ENCODE measurements at places on chromosomes 3 and 15.
A peak's percentile ranks its signal among the peaks of the same experiment; 100 is the strongest.

DNA sequence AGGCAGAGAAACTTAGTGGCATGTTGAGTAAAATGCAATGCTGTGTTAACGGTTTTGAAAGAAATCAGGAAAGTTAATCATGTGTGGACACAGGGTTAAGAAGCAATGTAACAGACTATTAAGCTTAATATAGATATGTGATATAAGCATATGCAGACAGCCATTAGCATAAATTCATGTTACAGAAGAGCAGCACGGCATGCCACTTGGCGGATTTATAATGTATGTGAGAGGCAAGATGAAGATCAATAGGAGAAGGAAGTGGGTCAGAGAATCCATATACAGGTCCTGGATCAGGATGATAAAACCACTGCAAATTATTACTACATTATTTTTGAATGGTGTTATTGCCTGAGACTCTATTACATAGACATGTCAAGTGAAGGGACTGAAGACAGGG lies 694.3 kb downstream of the MCTP2 start:
- DNase-seq, result no peak

DNA sequence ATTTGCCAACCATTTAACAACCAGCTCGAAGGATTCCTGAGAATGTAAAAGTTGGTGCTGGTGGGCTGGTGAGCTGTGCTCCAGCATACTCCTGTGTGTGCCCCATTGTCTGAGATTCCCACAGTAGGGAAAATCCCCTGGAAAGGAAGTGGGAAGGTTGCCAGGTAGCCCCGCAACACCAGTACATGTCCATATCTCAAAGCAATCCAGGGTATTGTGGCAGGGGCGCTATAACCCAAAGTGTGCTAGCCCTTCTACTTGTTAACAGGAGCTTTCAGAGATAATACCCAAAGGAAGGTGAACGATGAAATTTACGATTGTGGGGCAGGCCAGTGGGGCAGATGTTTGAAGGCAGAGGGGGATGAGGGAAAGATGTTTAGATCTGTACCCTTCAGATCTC lies 42.7 kb upstream of the SYNM start:
- DNase-seq, result no peak

DNA sequence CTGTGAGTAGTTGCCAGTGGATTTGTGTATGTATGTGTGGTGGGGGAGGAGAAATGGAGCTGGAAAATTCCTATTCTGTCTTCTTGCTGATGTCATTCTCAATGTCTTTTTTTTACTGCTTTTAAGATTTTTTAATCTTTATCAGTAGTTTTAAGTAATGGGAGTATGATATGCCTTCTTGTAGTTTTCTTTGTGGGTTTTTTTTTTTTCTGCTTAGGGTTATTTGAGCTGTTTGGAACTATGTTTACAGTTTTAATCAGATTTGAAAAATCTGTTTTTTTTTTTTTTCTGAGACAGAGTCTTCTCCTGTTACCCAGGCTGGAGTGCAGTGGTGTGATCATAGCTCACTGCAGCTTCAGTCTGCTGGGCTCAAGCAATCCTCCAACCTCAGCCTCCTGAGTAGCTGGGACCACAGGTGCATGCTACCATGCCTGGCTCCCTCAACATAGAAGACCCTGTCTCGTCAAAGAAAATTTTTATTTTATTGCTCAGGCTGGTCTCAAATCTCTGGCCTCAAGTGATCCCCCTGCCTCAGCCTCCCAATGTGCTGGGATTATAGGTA lies 37.1 kb downstream of the RPL39L start:
- DNase-seq, result no peak

GRCh38 chr3:102006812-102007485 lies 157.6 kb downstream of the NFKBIZ start:
- DNase-seq, result peak; percentile 89

DNA sequence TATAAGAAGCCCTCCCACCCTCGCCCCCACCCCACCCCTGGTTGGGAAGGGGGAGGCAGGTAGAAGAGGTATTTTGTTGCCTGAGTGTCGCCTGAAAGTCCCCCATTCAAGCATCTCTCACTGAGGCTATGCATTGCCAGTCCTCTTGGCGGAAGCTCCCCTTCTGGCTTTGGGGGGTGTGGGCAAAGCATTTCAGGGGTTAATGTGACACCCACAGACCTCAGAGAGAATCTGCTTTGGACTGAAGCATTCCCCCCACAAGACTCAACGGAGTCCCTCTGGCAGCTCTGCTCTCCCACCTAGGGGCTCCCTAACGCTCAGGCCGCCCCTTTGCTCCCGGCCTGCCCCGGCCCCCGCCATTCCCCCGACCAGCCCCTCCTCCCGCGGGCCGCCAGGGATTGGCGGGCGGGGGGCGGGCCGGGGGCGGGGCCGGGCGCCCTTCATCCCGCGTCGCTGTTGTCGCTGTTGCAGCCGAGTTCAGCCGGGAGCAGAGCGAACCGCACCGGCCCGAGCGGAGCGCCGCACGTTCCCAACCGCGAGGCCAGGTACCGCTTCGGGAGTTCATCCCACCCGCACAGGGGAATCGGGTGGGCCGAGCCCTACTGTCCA lies at the start of gene SLC38A3:
Gene SLC38A3 (plus strand): TSS at position 468 of the 609 bp plus-strand sequence. CDS start 8,929 bp downstream, outside the sequence.
- no peak for DNase-seq

DNA sequence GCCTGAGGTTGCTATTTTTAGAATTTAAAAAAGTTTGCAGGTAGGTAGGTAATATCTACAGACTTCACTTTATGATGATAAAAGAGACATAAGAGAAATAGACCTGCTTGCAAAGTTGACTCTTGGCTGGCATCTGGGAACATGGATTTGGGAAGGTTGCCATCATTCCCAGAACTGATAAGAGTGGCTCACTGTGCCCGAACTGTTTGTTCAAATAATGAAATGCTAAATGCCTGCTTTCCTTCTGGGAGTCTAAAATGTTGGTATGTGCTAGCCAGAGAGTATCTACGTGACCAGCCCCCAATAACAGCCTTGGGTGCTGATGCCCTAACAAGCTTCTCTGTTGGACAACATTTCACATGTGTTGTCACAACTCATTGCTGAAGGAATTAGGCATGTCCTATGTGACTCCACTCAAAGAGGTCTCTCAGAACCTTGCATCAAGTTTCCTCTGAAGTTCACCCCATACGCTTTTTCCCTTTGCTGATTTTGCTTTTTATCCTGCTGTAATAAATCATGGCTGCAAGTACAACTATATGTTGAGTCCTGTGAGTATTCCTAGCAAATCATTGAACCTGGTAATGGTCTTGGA lies 95.5 kb downstream of the FHIT start:
- DNase-seq, result no peak

DNA sequence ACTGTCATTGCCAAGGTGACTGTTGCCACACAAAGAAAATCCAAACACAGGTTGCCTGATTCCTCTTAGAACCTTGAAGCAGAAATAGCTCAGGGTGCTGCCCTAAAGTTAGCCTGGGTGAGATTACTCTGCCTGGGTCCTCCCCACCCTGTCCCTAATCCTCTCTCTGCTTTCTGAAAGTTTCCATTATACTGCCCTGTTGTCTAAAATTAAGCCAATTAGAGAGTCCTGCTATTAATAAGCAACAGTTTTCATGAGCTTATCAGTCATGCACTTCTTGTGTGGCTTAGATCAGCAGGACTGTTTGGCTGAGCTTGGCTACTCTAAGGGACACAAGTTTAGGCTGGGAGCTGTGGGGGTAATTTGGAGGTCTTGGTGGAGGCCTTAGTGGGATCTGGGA lies 334.7 kb upstream of the LRRFIP2 start:
- no peak for DNase-seq

DNA sequence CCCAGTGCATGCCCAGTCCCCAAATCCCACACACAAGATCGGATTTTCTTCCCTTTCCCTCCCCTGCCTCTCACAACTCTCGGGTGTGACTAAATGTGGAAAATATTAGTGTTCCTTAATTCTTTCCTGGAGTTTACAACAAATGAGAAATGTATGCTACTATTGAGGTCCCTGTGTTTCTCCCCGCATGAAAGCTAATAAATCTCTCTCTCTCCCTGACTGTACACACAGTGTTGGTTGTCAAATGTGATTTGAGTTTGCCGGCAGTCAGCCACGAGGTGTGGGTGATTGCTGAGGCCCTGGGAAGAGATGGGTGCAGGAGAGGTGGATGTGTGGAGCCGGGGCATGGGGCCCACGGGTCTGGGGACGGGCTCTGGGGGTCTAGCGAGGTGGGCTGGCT lies 161.4 kb upstream of the IQSEC1 start:
- no peak for DNase-seq

GRCh38 chr15:100689131-100689899 lies 86.9 kb downstream of the ASB7 start:
- DNase-seq, result no peak

DNA sequence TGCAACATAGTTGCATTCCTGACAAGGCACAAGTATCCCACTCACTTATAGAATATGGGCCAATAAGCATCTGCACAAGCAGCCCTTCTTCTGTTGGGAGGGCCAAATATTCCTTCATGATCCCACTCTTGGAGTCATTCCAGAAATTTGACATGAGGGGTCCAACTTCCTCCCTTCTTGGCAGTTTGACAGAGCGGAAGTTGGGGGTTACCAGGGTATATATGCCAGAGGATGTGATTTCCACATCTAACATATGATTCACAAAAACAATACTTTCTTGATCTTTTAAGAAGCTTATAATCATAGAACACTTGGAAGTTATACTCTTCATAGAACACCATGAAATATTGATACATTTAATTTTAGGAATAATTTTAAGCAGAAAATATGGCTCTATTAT lies 100.9 kb upstream of the CRBN start:
- DNase-seq, result no peak

DNA sequence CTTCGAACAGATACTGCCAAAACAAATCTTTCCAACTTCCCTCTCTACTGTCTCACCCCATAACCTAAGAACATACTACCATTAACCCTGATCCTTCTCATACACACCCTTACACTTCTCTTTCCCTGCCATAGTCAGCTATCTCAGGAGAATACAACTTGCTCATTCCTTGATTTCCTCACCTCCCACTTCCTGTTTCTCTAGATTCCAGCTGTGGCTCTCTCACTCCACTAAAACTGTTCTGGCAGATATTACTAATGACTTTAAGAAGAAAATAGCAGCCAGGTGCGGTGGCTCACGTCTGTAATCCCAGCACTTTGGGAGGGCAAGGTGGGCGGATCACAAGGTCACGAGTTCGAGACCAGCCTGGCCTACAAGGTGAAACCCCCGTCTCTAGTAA lies 4.6 kb downstream of the LSG1 start:
- no peak for DNase-seq

GRCh38 chr15:59278120-59278519 lies 71.5 kb downstream of the LDHAL6B start:
- no peak for DNase-seq

- peak; percentile 50 for DNase-seq
Observed at GRCh38 chr3:138051947-138052802, 42.2 kb downstream of the CLDN18 start.

- no peak for DNase-seq
Observed at GRCh38 chr3:124997303-124998246, 58.2 kb downstream of the HEG1 start.

DNA sequence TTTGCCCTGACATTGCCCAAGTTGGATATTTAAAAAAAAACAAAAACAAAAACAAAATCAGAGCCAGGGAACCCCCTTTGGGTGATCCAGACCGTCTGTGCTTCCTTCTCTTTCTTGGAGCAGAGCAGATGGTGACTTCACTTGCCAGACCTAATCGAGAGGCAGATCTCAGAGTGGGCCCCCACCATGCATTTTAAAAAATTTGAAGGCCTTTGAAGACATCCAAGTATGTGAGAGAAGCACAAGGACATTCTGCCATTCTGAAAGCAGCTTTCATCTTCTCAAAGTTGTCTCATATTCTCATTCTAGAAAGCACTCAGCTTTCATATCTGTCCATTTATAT lies 93.3 kb downstream of the SV2B start:
- DNase-seq, result no peak

DNA sequence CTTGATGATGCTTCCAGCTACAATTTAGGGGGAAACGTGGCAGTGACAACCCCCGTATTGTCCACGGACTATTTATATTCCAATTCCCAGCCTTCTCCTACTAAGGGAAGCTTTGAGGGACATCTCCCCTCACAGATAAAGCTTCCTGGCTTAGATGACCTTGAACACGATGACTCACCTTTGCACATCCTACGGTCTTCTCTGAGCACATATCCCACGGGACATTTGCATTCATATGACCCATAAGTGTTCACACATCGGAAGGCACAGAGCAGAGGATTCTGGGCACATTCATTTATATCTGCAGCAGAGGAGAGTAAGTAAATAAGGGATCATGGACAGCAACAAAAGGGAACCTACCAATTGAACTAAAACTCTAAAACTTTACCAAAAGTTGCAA lies 101.5 kb downstream of the DUT start:
- no peak for DNase-seq

DNA sequence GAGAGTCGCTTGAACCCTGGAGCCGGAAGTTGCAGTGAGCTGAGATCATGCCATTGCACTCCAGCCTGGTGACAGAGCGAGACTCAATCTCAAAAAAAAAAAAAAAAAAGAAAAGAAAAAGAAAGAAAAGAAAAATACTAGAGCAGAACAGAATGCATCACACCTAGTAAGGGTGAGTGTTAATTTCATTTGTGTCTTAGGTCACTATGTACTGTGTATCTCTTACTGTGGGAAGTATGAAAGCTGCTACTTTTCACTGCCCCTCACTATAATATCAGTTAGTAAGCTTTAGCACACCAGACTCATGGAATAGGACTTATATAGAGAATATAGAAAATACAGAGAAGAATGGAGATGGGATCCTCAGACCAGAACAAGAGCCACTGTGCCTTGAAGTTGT lies 45.9 kb upstream of the RASA2 start:
- DNase-seq, result no peak

DNA sequence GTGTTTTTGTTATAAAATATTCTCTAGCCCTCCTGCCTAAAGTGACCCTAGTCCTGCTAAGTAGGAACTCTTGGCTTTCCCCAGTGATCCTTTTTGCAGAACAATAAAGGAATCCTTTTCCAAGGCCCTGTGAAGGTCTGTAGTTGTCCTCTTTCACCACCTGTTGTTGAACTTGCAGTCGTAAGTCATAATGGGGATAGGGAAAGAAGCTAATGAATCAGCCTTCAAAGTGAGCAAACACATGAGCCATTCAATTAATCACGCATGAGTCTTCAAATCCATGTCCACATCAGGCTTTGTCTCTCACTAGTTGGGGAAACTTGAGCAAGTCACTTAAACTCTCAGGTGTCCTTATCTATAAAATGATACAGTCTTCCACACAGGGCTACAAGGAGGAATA lies 27.6 kb downstream of the ZNF860 start:
- no peak for DNase-seq

DNA sequence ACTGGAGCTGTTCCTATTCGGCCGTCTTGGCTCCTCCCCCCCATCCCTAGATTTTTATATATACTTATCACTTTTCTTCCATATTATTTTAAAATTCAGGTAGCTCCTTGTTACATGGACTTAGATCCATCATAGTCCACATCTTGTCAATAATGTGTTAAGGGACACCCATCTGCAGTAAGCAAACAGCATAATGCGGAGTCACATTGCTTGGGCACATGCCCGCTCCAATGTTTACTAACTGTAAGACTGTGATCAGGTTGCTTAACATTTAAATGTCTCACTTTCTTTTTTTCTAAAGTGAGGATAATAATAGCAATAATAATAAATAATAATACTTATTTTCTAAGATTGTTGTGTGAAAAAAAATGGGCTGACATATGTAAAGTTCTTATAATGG lies 303.2 kb upstream of the SOX14 start:
- no peak for DNase-seq

GRCh38 chr3:165653130-165653778 lies 184.0 kb downstream of the BCHE start:
- DNase-seq, result no peak

GRCh38 chr3:131484496-131485111 lies 18.2 kb downstream of the MRPL3 start:
- DNase-seq, result peak; percentile 9

GRCh38 chr3:16697443-16698147 lies 92.4 kb upstream of the DAZL start:
- peak; percentile 48 for DNase-seq
